Lower leg skin (tissue), 4 donors: ENCODE measurements at places on chromosomes 11 and 22. TPM values are rescaled to one million over a fixed set of nuclear protein-coding genes. Genes with fewer than 3 reads are reported as not detected.

Gene PYGM
- 2.0 TPM for total RNA-seq

Gene GSTT2
- total RNA-seq = 0.88 TPM

Gene FAT3
- total RNA-seq = 0.27 TPM

Gene PATE4
- not detected for total RNA-seq

DNA sequence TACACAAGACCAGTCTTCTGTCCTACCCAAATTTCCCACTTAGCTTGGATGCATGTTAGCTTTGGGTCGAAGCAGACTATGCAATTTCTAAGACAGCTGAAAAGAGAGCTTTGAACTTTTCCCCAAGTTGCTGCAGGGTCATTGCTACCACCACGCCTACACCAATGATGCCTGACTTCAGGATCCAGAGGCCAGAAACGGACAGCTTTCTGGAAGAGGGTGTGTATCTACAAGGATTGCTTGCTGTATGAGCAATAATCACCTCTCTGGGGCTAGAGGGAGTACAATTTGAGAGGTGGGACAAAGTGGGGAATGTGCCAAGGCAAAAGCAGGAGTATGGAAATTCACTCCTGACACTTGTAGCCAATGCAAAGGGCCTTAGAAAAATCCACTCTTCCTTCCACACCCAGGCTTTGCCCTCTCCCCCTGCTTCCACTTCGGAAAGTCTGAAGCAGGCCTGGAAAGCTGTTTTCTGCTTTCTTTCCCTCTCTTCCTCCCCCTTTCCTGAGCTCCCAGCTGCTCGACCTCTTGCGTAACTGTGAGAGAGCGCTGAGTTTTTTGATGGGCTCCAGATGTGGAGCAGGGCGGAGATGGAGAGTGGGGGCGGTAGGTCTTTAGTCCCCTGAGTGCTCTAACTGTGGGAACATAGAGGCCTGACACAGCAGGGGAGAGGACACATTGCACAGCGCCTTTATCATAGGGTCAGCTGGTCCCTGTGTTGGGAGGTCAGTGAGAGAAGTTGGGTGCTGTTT lies 2.1 kb upstream of the PHLDB1 start:
- DNase-seq = peak; percentile 78

GRCh38 chr22:34297536-34298120 lies 377.4 kb upstream of the LARGE1 start:
- DNase-seq = no peak

GRCh38 chr22:42202669-42203068 lies 67.8 kb downstream of the TCF20 start:
- DNase-seq = no peak

DNA sequence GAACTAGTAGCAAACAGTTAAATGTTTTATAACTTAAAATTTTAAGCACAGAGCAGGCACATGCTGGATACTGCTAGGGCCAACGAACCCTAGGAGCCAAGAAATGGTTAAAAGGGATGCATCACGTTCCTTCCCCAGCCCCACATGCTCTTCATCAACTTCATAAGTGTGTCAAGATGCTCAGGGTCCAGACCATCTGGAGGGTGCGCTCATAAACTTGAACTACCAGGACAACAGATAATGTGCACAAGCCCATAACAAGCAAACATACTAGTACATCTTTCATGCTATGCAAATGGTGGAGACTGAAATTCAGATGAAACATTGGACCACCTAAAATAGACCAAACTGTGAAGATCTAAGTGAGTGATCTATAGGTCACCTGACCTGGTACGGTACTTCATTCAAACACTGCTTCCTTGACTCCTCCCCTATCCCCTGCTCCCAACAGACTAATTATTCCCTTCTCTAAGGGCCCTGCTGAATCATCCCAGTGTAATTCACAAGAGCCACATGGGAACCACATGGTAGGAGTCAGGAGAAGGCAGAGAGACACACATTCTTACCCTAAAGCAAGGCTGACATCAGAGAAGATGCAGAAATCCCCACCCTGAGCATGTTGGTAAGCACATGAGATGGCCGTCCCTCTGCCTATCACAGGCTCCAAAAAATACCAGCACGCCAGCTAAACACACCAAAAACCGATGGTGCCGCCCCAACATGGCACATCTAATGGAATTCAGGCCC lies 83.9 kb downstream of the ETS1 start:
- DNase-seq = no peak

GRCh38 chr22:31497148-31497938 lies 1.0 kb downstream of the SFI1 start:
- DNase-seq = no peak

GRCh38 chr11:44797886-44798606 lies 71.3 kb downstream of the TSPAN18 start:
- no peak for DNase-seq

DNA sequence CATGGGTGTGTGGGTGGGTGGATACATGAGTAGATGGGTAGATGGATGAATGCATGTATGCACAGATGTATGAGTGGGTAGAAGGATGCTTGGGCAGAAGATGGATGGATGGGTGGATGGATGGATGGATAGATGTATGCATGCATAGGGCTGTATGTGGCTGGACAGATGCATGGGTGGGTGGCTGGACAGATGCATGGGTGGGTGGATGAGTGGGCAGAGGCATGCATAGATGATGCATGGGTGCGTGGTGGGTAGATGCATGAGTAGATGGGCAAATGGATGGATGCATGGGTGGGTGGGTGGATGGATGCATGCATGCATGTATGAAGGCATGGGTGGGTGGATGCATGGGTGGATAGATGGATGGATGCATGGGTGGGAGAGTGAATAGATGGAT lies 6.8 kb upstream of the CD248 start:
- DNase-seq = no peak

DNA sequence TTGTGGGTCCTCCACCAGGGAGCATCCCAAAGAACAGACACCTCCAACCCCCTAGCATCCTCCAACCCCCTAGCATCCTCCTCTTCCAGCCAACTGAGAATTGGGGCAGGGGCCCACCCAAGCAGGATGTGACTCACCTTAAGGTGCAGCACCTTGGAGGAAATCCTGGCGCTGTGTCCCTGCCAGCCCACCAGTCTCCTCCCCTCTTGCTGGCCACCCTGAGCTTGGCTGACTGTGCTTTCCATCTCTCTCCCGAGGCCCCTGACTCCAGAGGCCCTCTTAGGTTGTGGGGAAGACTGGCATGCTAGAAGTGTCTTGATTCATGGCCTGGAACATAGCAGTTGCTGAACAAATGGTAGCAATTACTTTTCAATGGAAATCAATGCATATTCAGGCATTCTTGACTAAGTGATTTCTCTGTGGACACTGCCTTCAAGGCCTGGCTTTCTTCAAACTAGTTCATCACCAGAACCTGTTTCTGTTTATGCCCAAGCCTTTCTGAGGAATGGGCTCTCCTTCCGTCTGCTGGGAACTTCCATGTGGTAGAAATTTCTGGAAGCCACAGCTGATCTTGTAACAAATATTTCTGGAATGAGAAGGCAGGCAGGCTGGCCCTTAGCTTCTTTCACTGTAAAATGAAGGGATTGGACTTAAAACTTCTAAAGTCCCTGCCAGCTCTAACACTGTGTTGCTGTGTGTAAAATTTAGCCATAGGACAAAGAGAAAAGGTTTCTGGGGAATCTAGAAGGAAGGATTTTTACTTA lies 60.5 kb downstream of the CEP164 start:
- peak; percentile 12 for DNase-seq

DNA sequence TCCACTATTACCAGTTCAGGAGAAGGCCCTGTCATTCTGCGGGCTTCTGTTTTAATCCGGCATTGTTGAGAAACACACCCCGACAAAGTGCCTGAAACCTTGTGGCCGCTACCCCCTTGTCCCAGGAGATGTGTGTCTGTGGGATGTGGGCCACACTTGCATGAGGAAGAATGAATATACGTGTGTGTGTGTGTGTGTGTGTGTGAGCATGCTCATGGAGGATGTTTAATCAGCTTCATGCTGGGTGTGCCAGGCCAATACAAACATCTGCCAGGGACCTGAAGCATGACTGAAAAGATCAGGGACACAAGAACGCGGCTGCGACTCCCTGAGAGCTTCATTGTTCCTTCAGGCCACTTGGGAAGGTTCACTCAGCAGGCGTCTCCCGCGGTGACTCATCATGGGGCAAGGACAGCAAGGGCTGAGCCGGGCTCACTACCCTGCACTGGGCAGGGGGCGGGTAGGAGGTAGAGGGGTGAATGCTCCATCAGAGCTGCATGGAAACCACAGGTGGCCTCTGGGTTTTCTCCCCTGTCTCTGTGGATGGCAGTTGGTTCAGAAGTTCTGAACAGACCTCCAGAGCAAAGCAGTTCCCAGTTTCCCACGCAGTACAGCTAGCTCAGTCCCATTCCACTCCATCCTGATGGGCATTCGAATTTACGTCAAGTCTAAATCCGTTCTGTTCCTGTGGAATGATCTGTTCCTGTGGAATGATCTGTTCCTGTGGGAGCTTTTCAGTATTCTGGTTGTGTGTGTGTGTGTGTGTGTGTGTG lies 7.0 kb upstream of the MALAT1 start:
- DNase-seq = peak; percentile 87

- DNase-seq = peak; percentile 20
Observed at GRCh38 chr11:12169822-12170221, 59.4 kb downstream of the MICAL2 start.

GRCh38 chr22:33851240-33851639 lies 69.0 kb downstream of the LARGE1 start:
- no peak for DNase-seq

- peak; percentile 38 for DNase-seq
Observed at GRCh38 chr22:32754413-32755041, 47.0 kb upstream of the TIMP3 start.

DNA sequence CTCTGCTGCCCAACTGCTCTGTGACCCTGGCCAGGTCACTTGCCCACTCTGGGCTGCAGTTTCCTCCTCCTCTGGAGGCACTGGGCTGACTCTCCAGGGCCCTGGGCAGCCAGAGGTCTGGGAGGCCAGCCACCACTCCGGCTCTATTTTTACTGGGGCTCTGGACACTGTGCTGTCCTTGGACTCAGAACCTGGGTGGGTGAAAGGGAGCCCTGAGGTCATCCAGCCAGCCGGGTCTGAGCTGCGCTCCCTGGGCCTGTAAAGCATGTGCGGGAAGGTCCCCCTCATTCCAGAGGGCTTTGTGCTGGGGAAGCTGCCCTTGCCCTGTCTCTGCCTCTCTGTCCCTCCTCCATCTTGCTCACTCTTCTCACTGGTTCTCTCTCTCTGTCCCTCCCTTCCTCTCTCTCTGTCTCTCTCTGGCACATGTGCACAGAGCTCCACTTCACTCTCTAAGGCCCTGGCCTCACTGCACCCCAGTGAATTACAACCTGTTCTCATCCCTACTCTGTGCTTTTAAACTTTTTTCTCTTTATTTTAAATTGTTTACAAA lies 24.6 kb downstream of the MB start:
- DNase-seq = no peak

DNA sequence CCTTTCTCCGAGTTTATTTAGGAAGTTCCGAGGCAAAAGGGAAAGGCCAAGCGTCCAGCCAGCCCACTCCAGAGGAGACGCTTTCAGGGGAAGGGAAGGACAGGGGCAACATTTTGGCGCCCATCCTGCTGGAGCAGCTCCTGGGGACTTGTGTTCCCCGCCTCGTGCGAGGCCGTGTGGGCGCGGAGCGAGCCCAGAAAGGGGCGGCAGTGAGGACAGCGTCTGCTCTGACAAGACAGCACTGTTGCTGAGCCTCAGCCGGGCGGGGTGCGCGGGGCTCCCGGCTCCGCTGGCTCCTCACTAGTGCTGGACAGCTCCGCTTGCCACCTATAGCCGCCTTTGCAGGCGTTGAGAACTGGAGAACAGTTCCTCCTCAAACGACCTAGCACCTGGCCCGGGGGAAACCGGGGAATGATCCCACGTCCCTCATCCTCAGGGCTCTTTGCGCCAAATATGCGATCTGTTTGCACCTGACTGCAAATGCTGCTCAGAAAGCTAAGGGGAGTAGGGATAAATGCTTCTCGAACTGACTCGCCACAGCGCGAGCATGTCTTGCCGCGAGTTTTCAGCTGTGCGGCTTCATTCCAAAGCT lies 722 bp upstream of the GUCY1A2 start:
- peak; percentile 30 for DNase-seq

DNA sequence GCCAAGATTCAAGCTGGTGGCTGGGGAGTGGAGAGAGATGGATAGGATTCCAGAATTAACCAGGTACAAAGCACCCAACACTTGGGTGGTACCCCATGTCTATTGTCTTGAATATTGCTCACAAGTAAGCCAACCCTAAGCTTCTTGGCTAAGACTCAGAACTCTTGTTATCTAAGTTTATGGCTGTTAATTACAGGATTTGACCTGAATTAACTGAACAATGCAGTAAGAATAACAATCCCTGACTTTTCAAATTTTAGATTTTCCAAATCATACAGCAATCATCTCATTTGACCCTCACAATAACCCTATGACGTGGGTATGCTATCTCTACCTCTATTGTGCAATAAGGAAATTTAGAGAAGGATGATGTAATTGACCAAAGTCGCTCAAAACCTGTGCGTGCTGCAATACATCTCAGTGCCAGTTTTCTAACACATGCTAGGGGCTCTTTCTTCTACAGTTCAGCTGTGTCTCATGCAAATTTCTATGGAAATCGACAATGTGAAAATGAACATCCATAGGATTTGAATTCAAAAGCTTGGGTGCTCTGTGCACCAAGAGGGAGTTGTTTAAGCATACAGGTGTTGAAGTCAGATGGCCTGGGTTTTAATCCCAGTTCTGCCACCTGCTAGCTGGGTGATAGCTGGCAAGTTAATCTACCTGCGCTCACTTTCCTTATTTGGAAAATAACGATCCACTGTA lies 40.1 kb upstream of the APLNR start:
- peak; percentile 12 for DNase-seq
